Smooth muscle cell of trachea (primary cell): ENCODE measurements at places on chromosomes 2 and 18. TPM values are rescaled to one million over a fixed set of nuclear protein-coding genes. Genes with fewer than 3 reads are reported as not detected.

The POMC gene
- 0.66 and 3.8 TPM in 2 replicates for total RNA-seq

The CFAP53 gene
- 0.44 and 0.83 TPM in 2 replicates for total RNA-seq

The LYG2 gene
- not detected in 2 replicates for total RNA-seq

The PARD3B gene
- total RNA-seq = 15.7 and 23.5 TPM in 2 replicates

The PRSS56 gene
- total RNA-seq = not detected in 2 replicates

The AMER3 gene
- total RNA-seq = under 0.01 TPM in 1 of 2 replicates, not detected in the other

The FAM98A gene
- 54.9 and 60.4 TPM in 2 replicates for total RNA-seq

The NPHP1 gene
- 5.1 and 8.3 TPM in 2 replicates for total RNA-seq

The SGPP2 gene
- total RNA-seq = not detected in 2 replicates

The ERICH2 gene
- 0.33 TPM in 1 of 2 replicates, not detected in the other for total RNA-seq

The CELF4 gene
- not detected in 2 replicates for total RNA-seq

The CRYBA2 gene
- total RNA-seq = not detected in 2 replicates

The CABLES1 gene
- 10.2 and 35.7 TPM in 2 replicates for total RNA-seq

The SAG gene
- total RNA-seq = not detected in 2 replicates

The LYPD6 gene
- 0.15 and 0.33 TPM in 2 replicates for total RNA-seq

The DYNAP gene
- total RNA-seq = not detected in 2 replicates

The SLC14A1 gene
- 62.7 and 81.0 TPM in 2 replicates for total RNA-seq

The GREB1 gene
- total RNA-seq = 0.44 and 2.2 TPM in 2 replicates

The HAUS1 gene
- total RNA-seq = 59.2 and 110 TPM in 2 replicates

The TM4SF20 gene
- total RNA-seq = 0.33 TPM in 1 of 2 replicates, not detected in the other

The TCF23 gene
- total RNA-seq = not detected in 2 replicates

The CHAC2 gene
- 0.83 and 5.5 TPM in 2 replicates for total RNA-seq

The FTCDNL1 gene
- total RNA-seq = 3.3 and 4.5 TPM in 2 replicates

The FOXD4L1 gene
- 0.15 and 0.17 TPM in 2 replicates for total RNA-seq

The G6PC2 gene
- total RNA-seq = not detected in 2 replicates

The FSIP2 gene
- total RNA-seq = 0.15 and 0.50 TPM in 2 replicates

The CDH2 gene
- 6.3 and 6.8 TPM in 2 replicates for total RNA-seq

The PGAP1 gene
- 6.8 and 11.3 TPM in 2 replicates for total RNA-seq

The RAX gene
- not detected in 2 replicates for total RNA-seq
